ENCODE measurements at places on chromosomes 13 and 19.

DNA sequence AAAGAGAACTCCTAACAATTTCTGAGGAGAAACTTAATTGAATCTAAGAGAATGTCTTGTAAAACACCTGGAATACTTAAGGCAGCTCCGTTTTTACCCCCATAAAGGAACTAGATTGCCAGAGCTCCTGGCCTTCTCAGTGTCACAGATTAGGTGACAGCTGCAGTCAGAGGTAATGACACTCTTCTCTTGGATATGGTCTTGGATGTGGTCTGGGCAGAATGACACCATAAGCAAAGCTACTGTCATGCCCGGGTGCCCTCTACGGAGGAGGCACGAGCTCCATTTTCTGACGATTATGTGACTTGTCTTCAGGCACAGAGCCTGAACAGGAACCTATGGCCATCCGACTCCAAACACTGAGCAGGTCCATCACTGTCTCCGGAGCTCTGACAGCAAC is 46.7 kb downstream of the STK24 start:
- no peak for DNase-seq

DNA sequence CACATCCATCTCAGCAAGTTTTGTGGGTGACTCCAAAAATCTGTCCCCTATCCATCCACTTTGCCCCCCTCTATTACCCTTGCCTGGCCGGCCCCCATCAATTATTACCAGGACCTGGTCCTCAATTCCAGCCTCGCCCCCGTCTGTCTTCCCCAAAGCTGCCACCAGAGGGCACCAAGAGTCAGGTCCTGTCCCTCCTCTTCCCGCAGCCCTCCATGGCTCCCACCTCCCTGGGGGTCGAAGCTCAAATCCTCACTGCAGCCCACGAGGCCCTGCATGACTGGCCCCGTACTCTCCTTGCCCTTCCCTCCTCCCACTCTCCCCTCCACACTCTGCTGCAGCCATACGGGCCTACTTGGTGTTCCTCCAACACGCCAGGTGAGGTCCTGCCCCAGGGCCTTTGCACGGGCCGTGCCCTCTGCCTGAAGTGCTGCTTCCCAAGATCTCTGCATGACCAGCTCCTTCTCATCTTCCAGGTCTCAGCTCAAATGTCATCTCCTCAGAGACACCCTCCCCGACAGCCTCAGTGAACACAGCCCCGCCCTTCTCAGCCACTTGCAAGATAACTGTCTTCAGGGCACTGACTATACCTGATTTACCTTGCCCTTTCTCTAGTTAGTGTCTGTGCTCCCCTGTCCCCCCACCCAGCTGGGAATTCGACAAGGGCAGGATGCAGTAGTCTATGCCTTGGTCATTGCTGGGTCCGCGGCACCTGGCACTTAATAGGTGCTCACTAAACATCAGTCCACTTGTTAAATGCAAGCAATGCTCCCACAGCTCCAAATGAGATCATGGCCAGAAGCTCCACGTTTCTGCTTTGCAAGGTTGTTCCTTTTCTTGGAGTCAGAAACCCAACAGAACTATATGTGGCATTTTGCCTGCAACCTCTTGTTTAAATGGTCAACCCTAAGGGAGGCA is 16.8 kb upstream of the SEMA6B start:
- peak; percentile 42 for DNase-seq

GRCh38 chr19:10516671-10517286 is 468 bp downstream of the S1PR5 start:
- no peak for DNase-seq

GRCh38 chr19:3801412-3802096 is 15.4 kb upstream of the MATK start:
- DNase-seq, result peak; percentile 45

- no peak for DNase-seq
Measured at GRCh38 chr19:14495672-14496028, 277 bp downstream of the GIPC1 start.

- no peak for DNase-seq
Measured at GRCh38 chr13:80448725-80449124, 107.8 kb upstream of the SPRY2 start.

DNA sequence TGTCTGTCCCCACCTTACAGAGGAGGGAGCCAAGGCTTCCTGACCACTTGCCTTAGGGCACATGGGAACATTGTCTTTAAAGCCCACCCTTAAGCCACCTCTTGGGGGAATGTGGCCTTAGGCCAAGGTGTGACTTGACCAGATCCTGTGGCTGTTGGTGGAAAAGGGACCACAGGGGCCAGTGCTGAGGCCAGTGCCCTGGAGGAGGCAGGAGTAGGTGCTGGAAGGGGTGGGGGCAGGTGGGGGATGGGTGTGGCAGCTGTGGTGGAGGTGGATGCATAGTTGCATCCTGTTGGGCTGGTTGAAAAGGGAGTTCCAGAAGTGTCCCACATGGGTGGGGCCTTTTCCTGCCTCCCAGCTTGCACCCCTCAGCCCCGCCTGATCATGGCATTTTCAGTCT is 44.8 kb downstream of the DNM2 start:
- DNase-seq, result no peak

- DNase-seq, result no peak
Measured at GRCh38 chr19:55149078-55150003, at the start of gene TNNT1. Gene TNNT1 (minus strand): TSS chr19:55149206. CDS start chr19:55147157, 2,049 bp downstream.

- no peak for DNase-seq
Measured at GRCh38 chr13:113671066-113672001, 4.3 kb downstream of the GRK1 start.

- no peak for DNase-seq
Measured at GRCh38 chr19:2942928-2943640, 1.7 kb downstream of the ZNF77 start.

GRCh38 chr13:104975272-104975671 is 1560.2 kb downstream of the EFNB2 start:
- no peak for DNase-seq

GRCh38 chr13:45925151-45925550 is 73.6 kb upstream of the SIAH3 start:
- no peak for DNase-seq

GRCh38 chr19:5075597-5075996 is 106.7 kb downstream of the KDM4B start:
- DNase-seq, result no peak

DNA sequence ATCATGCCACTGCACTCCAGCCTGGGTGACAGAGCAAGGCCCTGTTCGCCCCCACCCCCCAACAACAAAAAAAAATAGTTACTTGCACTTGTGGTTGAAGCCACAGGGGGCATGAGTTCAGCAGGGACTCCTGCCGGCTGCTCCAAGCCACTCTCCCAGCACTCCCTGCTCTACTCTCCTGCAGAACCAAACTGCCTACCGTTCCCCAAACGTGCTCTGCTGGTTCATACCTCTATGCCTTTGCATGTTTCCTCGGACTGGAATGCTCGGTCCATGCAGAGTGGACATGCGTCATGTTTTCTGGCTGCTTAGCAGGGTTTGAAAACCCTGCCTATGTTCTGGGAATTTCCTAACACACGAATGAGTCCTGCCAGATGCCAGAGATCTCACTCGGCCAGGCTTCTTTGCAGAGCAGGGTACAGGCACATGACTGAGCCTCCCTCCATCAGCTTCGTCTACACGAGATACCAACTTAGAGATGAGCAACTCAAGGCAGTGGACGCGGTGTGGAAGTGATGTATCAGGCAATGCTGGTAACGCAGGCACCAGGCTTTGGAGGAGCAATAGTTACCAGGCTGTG is 8.5 kb upstream of the SLC25A15 start:
- no peak for DNase-seq

DNA sequence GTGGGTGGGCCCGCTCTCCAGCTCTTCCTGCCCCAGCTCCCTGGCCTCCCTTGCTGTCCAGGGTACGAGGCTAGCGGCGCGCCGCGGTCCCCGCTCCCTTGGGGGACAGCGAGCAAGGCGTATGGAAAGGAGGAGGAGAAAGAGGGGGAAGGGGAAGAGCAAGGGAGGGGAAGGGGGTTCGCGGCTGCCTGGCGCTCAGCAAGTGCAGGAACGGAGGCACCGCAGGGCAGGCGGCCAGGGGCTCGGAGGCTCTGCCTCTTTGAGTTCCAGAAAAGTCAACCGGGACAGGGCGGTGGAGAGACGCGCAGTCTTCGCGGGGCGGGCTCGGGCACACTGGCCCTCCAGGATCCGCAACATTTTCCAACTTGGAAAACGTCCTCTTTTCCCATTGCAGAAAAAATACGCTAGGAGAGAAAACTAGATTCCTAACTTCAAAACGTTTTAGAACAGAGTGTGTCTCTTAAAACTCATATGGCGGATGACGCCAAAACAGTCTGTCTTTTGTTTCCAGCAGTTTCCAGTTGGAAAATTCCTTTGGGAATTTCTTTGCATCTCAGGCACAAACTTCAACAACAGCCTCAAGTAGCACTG is 23.1 kb upstream of the TNFRSF19 start:
- DNase-seq, result no peak

DNA sequence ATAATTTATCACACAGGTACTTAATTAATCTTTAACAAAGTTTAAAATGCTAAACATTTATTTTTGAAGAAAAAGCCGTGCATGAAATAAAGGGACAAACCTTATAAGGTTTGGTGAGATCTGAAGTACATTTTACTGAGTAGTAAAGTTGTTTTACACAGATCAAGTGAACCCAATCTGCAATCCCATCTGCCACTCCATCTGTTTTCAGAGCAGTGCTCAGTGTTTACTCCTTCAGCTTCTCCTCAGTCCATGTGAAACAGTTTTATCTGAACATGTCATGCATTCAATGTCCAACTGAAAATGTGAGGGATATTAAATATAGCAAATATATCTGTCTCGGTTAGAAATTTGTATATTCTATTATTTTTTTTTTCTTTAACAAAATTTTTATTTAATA is 166.8 kb downstream of the MAB21L1 start:
- no peak for DNase-seq

DNA sequence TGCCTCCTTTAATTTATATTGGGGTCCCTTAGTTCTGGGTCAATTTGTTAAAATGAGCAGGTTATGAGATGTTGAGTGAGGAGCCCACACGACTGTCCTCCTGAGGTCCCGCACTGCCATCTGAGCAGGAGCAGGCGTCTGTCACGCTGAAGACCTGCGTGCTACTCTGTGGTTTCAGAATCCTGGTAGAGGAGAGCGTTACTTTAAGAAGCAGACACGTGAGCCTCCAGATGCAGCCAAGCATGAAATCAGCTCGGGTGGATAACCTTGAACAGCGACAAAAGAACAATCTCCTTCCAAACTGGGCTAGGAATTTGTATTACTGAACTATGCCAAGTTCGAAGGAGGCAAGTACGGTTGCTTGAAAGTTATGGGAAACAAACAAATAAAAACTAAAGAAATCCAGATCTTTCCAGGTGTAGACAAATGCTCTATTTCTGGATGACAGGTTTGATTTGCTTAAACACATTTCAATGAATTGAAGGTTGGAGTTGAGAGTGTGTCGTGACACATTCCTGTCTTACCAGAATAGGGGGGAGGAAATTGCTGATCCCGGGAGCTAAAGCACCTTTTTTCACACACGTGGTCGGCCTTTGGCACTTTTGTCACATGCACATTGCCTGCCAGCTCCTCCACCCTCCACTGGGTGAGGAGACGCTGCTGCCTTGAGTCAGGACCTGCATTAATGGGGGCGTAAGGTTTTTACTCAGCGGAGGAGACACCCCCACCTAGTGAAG is 945.5 kb upstream of the SLC10A2 start:
- no peak for DNase-seq

- DNase-seq, result no peak
Measured at GRCh38 chr13:98984118-98984517, 6.3 kb upstream of the DOCK9 start.

DNA sequence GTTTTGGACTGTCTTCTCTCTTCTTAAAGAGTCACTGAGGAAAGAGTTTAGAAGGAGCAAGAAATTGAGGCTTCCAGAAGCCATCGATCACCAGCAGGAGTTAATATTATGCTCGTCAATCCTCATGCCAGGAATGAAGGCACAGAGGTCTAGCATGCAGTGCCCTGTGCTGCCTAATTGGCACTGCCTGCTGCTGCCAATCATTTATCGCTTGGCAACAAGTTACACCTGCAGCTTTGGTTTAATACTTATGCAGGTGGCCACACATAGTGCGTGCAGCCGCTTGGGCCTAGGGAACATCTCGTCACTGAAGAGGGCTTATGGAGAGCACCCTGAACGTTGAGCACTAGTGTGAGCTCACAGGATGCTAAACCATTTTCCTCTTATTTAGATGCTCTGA is 2.7 kb upstream of the SOX1 start:
- no peak for DNase-seq

DNA sequence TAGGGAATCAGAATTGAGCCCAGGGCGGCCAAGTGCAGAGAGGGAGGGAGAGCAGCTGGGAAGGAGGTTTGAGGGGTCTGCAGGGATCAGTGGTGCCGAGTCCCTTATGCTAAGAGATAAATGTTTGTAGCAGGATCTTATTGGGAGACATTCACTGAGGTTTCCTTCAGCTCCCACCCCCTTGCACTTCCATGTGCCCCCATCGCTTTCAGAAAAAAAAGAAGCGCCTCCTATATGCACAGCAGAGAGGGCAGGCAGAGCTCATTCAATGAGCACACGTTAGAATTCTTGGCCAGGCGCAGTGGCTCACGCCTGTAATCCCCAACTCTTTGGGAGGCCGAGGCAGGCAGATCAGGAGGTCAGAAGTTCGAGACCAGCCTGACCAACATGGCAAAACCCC is 28.0 kb downstream of the CYP4F2 start:
- DNase-seq, result no peak

DNA sequence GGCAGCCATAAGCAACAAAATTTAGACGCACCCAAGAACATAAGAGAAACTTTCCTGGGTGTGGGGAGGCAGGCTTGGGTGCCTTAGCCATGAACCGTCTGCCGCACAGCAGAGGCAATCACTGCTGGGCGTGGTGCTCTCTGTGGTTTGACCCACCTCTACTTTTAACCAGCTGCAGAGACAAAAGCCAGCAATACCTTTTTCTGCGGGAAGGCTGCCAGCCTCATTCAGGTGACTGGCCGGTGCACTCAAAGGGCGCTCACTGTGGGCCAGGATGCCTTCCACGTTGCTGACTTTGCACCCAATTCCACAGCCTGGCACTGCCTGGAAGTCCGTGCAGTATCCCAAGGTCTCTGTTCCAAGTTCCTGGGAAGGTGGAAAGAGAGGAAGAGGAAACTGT is 69.1 kb downstream of the ATP7B start:
- no peak for DNase-seq

- no peak for DNase-seq
Measured at GRCh38 chr19:46626446-46626845, 1.6 kb upstream of the PTGIR start.

DNA sequence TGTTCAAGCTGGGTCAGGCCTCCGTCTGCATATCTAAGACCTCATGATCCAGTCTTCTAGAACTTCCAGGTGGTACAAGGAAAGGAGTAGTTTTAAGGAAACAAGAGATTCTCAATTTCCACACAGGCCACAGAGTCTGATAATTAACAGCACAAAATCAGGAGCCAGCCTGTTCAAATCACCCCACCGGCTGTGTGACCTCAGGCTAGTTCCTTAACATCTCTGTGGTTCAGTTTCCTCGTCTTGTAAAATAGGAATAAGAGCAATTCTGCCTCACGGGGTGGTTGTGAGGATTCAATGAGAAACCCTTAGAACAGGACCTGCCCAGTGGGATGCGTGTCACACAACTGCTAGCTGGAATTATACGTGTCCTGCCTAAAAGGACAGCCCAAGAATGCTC is 25.6 kb downstream of the FCGBP start:
- no peak for DNase-seq

DNA sequence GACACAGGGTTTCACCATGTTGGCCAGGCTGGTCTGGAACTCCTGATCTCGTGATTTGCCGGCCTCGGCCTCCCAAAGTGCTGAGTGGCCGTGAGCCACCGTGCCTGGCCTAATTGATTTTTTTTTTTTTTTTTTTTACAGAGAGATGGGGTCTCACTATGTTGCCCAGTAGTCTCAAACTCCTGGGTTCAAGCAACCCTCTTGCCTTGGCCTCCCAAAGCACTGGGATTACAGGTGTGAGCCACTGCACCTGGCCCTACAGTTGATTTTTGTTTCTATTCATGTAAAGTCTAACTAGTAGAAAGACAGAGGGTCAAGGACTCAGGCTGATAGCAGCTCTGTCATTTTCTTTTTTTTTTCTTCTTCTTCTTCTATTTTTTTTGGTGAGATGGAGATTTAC is 21.8 kb downstream of the FGF21 start:
- no peak for DNase-seq

Measured in thymus (tissue), 14 donors.